Activated T-cell treated with anti-CD3 and anti-CD28 coated beads for 24 hours (primary cell): ENCODE measurements at places on chromosomes 1 and 21.

DNA sequence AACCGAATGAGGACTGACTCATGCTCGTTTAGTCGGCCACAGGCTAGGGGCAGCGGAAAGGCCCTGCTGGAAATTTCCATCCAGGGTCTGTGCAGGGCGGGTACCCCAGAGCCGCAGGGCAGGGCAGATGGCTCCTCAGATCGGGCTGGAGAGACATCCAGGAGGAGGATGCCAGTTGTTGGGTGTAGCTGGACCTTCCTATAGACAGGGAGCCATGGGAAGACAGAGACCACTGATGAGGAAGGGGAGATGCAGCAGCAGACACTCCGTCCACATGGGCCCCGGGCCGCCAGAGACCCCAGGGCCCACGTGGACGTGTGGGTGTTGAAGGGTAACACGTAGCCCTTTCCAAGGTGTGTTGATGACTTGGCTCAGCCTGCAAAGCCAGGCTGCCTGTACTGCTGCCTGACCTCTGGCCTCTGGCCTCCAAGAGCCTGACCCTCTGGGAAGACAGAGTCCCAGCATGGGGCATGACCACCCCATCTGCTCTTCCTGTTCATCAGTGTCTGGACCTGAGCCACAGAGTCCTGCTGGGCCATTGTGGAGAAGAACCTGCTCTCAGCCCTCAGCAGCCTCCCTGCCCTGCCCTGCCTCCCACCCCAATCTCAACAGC lies 4.8 kb downstream of the GNG4 start:
- no peak for DNase-seq

GRCh38 chr1:41663671-41664400 lies 179.4 kb upstream of the EDN2 start:
- no peak for DNase-seq

DNA sequence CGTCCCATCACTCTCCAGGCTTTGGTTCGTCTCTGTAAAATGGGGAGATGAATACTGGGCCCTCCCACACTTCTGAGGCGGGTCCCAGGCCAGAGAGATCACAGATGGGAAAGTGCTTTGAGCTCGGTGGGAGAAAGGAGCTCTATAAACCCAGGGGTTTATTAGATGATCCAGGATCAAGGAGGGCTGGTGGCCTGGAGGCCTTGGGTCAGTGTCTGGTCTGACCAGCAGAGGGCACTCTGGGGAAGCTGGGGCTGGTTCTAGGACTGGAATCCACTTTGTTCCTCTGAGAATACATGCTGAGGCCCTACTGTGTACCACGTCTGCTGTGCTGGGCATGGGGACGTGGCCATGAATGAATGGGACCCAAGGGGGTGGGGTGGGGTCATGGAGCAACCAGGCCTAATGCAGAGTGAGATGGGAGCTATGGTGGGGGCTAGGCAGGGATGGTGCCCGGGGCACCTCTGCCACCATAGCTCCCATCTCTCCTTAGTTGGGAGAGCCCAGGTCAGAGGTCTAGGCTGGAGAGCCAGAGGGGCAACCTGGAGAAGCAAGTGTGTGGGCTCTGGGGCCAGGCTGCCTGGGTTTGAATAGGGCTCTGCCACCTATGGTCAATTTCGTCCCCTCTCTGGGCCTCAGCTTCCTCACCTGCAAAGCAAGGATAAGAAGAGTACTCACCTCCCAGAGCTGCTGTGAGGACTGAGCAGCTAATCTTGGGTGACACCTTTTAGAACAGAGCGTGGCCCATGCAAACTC lies 9.0 kb upstream of the FAM131C start:
- peak; percentile 44 for DNase-seq

GRCh38 chr1:194293851-194294405 lies 1107.5 kb upstream of the B3GALT2 start:
- DNase-seq = no peak

- DNase-seq = peak; percentile 11
These were observed 55.0 kb upstream of the PAX7 start for GRCh38 chr1:18575620-18576019.

DNA sequence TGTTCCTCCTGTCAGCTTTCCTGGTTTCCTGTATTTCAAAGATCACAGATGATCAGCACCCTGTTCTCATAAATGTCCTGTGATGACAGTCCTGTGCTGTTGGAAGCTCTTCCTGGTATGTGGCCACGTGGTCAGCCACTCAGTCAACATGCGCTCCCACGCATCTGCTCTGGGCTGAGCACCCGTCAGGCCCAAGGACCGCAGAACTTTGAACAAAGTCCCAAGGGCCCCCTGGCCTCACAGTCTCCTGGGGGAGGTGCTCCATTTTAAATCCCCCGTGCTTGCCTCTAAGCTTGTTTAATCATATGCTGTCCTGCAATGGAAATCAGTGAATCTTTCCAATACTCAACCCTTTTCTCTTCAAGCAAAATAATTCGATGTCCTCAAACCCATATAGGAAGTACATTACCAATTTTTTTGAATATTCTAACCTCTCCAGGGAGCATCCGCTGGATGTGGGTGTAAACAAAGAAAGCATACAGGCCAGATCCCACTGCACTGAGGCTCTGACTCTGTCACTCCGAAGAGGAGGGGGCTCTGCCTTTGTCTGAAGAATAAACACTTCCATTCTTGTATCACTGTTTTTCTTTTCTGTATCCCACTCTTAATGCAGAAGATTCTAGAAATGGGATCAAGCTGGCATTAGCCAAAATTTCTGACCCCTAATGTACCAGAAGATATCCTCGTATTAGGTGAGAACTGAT lies 250.3 kb downstream of the SDCCAG8 start:
- DNase-seq = no peak

DNA sequence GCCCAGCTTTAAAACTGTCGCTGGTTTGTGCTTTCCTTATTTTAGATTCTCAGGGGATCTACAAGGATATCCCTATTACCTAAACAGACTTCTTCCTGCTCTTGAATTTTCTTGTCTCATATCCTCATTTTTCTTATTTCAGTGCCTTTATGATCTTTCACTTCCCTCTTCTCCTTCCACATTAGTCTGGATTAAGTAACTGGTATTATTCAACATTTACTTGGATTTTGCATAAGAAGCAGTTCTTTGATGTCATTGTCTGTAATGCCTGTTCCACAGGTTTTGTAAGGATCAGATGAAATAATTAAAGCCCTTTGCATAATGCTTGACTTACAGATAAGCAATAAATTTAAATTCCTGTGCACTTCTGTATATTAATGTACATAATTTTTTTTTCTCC lies 26.5 kb downstream of the CXADR start:
- no peak for DNase-seq

GRCh38 chr1:208825300-208825699 lies 581.1 kb upstream of the PLXNA2 start:
- DNase-seq = no peak

GRCh38 chr1:13952985-13953384 lies 253.0 kb downstream of the PRDM2 start:
- no peak for DNase-seq

- DNase-seq = no peak
These were observed 114.0 kb downstream of the DTL start for GRCh38 chr1:212149566-212149965.

- DNase-seq = no peak
These were observed 21.9 kb downstream of the TSNAX start for GRCh38 chr1:231550448-231550781.

GRCh38 chr1:25037174-25038074 lies 107.3 kb upstream of the RUNX3 start:
- DNase-seq = peak; percentile 45

- no peak for DNase-seq
These were observed 47.9 kb downstream of the CDC7 start for GRCh38 chr1:91548376-91549040.

GRCh38 chr1:27021354-27022031 lies 8.8 kb upstream of the TENT5B start:
- no peak for DNase-seq

DNA sequence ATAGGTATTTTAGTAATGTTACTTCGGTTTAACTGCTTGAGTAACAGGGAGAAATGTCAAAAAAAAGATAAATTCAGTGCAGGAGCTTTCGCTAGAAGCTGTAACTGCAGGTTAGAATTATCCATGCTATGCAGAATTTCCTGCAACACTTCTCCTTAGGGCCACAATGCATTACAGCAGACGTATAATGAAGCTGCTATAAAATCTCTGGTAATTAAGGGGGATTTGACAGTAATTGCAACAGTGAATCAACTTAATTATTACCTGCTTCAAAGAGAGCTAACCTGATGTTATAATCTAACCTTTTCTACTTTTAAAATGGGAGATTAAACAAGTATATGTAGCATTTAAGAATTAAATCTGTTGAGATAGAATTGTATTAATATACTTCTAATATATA lies 92.6 kb downstream of the ATG4C start:
- DNase-seq = no peak

GRCh38 chr1:221637641-221638041 lies 104.2 kb downstream of the DUSP10 start:
- DNase-seq = no peak

GRCh38 chr1:11559591-11559970 lies 80.6 kb downstream of the DISP3 start:
- no peak for DNase-seq

- no peak for DNase-seq
These were observed 1004.2 kb downstream of the TTLL7 start for GRCh38 chr1:82994616-82995263.

- no peak for DNase-seq
These were observed 3.2 kb upstream of the TNFRSF8 start for GRCh38 chr1:12059722-12060464.

DNA sequence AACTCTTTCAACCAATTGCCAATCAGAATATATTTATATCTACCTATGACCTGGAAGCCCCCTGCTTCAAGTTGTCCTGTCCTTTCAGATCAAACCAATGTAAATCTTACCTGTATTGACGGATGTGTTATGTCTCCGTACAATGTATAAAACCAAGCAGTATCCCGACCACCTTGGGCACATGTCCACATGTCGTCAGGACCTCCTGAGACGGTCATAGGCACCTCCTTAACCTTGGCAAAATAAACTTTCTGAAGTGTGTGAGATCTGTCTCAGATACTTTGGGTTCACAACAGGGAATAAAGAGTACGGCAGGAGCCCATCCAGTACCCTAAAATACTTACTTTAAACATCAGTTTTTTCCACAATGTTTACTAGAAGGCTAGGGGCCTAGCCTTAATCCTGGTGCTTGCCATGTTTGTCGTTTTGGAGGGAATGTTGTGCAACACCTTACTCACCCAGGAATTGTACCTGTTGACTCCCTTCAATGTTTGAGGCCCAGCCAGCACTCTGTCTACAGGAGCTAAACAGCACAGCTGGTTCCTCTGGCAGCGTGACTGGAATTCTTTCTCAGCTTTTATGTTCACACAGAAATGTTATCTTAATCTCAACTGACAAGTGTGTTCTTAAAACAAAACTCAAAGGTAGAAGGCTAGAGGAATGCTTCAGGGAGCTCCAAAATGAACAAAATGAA lies 90.8 kb upstream of the USP25 start:
- DNase-seq = no peak

DNA sequence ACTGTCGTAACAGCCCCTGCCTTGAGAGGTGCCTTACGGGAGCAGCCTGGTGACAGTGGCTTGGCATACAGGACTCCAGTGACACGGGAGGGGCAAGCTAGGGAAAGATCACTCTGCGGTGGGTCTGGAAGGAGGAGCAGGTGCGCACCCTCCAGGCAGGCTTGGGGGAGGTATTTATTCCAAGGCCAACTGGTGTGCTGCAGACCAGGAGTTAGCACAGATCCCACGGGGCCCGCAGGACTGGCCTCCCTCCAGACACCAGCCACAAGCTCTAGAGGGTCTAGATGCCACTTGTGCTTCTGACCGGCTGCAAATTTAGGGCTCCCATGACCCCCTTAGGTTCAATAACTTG lies 22.1 kb downstream of the PSEN2 start:
- no peak for DNase-seq

DNA sequence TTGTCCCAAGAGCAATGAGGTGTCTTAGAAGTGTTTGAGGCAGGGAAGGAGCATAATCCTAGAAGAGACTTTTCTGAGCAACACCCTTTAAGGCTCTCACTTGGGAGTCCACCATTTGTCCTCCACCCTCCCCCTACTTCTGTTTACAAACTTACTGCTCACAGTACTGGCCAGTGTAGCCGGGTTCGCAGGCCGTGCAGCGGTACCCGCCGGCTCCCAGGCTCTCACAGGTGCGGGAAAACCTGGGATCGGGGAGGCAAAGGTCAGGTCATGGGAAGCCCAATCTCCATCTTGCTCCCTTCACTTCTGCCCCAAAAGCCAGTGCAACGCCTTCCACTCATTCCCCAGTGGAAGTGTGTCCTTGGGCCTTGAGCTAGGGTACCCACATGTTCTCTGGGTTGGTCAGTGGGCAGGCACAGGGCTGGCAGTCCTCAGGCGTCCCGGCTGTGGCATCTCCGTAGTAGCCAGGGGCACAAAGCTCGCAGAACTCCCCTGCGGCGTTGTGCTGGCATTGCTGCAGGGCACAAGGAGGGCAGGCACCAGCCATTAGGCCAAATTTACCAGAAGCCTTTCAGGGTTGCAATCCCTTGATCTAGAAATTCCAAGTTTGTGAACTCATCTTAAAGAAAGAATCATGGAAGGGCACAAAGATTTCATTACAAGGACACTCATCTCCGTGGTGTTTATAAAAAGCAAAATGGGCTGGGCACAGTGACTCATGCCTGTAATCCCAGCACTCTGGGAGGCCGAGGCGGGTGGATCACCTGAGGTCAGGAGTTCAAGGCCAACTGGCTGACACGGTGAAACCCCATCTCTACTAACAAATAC lies 49.8 kb downstream of the LDLRAD2 start:
- DNase-seq = no peak

DNA sequence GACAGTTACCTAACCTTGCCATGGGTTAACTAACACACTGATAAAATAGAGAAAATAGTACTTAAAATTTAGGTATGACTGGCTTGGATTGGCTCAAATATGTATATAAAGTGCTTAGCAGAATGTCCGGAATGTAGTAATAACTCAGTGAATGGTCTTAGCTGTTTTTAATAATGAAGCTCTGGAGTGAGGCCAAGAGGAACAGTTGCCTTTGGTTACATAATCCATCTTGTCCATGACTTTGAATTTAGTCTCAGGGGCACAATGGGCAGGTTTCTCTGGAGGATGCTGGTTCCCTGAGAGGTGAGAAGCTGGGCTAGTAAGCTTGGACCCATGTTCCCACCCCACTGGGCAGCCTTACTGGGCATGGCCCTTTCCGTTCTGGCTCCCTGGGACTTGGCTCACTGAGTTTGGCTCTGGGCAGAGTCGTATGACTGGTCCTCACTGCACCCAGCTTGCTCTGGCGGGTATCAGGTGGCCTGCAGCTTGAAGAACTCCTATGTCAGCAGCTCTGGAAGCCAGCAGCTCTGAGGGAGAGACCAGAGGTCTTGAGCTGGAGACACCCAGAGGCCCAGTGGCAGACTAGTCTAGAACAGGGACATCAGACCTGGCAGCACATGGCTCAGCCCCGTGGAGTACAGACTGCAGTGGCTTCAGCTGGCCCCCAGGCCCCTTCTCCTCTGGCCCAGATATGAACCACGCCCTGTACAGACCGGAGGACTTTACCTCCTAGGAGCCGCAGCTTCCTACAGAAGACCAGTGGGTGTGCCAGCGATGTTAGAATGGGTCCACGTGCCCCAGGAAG lies 40.4 kb downstream of the TENT5C start:
- DNase-seq = no peak

- DNase-seq = no peak
These were observed 5.6 kb upstream of the EIF4G3 start for GRCh38 chr1:21182181-21182731.

GRCh38 chr1:110312188-110313121 lies 26.7 kb upstream of the RBM15 start:
- peak; percentile 73 for DNase-seq
